ENCODE measurements at places on chromosomes 11 and 22.

DNA sequence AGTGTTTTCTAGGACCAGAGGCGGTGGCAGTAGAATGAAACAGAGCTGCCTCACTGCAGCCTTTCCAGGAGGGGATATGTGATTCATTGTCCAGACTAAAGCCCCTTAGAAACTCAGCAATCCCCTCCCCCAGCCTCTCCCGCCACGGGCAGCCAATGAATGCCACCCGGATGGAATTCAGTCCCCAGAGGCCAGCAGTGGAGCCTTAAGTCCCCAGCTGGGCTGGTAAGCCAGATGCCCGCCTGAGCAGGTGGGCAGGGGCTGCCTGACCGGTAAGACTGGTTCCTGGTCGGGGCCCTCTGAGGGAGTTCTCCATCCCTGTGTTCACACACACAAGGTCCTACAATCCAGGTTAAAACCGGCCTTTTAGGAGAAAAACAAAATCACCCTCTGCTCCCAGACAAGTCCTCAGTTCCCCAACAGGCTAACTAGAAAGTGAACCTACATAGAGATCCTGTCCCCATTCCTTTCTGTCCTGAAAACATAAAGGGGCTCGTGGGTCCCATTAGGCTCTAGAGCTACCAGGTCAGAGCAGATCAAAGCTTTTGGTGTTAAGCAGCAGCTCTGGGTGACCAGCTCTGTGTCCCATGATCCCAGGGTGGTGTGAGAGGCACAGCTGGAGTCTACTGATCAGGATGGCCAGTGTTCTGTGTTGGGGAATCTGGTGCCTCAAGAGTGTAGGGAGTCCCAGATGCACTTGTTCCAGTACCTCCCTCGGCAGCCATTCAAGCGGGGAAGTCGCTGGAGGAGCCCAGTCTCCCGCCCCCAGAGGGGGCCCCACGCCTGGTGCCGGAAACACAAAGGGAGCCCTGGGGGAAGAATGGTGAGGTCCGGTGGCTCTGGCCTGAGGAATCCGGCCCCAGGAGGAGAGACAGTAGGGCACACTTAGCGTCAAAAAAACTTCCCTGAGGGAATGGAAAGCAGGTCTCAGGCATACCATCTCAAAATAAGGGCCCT is 2.6 kb downstream of the PATZ1 start:
- DNase-seq = peak; percentile 18

DNA sequence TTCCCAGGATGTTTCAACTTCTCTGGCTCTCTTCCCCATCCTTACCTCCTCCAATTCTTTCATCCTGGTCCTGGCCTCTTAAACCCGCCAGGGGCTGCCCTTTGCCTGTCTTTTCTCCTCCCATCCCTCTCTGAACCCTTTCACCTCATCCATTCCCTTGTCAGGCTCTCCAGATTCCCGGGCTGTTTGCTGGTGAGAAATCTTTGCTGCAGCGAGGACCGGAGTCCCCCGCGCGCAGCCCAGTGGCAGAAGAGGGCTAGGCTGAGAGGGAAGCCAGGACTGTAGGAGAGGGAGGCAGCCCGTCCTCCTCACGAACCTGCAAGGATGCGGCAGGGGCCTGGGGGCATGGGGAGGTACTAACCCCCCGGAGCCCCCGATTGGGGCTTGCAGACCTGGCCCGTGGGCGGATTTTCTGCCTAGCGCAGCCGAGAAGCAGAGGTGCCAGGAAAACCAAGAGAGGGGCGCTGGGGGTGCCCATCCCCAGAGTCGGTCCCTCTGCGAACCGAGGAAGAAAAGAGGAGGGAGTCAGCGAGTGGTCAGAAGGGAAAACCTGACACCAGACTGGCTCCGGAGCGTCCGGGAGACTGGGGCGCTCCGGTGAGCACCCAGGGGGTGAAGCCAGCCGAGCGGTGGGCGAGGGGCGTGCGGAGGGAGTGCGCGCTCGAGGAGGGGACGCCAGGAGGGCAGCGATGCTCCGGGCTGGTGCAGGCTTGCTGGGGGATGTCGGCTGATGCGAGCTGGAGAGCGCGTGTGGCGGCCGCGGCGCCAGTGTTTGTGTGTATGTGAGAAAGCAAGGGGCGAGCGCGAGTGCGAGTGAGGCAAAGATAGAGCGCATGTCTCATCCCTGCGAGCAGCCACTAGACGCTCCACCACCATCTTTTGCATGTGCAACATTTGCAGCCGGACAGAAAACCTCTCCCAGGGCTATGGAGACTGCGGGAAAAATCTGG is at the start of gene GRIA4:
Gene GRIA4 (plus strand): TSS at position 242 of the 950 bp plus-strand sequence. CDS start 925 bp downstream, outside the sequence.
- no peak for DNase-seq

GRCh38 chr11:34168642-34169420 is 63.4 kb downstream of the NAT10 start:
- DNase-seq = no peak

GRCh38 chr11:81174646-81175330 is 1558.9 kb downstream of the FAM181B start:
- no peak for DNase-seq

- DNase-seq = no peak
Measured at GRCh38 chr11:128239306-128239705, 348.1 kb downstream of the ETS1 start.

- DNase-seq = no peak
Measured at GRCh38 chr22:28034760-28035401, 115.8 kb upstream of the PITPNB start.

- DNase-seq = no peak
Measured at GRCh38 chr11:33013755-33014154, 1.9 kb upstream of the DEPDC7 start.

- no peak for DNase-seq
Measured at GRCh38 chr11:63639199-63639832, 25.1 kb upstream of the PLAAT3 start.

DNA sequence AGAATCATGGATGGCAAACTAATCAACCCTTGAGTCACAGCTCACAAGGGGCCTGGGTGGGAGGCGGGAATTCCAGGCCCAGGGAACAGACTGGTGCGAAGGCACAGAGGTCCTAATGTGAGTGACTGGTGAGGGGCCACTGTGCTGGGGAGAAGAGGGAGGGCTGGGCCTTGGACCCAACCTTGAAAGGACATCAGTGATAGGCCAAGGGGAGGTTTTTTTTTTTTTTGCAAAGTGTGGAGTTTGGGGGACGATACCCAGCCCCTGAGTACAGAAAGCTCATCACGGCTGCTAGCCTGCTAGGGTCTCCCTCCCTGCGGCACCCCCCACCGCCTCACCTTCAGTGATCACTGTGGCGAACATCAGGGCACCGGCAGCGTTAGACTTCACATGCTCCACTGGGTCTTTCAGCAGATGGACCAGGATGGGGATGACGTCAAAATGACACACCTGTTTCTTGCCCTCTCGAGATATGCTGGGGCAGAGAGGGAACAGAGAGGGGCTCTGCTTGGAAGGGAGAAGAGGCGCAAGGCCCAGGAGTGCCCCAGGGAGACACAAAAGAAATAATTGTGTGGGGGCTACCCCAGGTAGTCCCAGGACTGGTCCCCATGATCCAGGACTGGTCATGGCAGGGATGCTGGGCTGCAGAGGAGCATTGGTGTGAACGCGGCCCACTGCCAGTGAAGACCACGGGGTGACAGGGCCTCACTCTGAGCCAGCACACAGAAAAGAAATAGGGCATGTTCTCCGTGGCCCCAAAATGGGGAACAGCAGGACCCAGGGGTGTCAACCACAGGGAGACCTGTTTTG is 8.6 kb upstream of the GNAZ start:
- no peak for DNase-seq

DNA sequence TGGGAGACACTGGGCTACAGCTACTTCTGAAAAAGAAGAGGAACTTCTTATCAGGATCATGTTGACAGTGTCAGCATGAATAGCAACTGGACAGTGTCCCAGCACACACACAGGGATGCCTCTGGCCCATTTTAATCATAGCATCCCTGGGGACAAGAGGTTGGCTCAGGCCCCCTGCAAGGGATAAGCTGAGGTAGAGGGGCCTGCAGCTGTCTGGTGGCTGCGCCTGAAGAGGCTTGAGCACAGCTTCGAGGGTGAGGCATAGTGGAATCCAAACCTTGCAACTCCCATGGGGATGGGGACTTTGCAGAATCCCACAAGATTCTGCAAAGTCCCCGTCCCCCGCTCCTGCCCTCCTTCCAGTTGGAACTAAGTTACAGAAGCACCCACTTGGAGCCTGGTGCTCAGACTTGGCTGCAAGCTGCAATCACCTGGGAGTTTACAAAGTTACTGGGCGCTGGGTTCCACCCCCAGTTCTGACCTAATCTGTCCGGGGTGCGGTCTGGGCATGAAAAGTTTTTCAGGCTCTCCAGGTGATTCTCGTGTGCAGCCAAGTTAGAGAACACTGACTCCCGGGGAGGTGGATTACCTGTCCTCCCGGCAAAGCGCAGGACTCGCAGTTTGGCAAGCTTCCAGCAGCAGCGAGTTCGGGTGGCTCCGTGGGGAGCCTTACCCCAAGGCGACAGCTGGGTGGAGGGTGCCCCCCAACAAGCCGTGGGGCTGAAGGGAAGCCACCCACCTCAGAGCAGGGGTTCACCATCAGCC is 16.0 kb upstream of the LINC01488 start:
- no peak for DNase-seq

- no peak for DNase-seq
Measured at GRCh38 chr11:108398439-108398838, 68.9 kb downstream of the C11orf65 start.

DNA sequence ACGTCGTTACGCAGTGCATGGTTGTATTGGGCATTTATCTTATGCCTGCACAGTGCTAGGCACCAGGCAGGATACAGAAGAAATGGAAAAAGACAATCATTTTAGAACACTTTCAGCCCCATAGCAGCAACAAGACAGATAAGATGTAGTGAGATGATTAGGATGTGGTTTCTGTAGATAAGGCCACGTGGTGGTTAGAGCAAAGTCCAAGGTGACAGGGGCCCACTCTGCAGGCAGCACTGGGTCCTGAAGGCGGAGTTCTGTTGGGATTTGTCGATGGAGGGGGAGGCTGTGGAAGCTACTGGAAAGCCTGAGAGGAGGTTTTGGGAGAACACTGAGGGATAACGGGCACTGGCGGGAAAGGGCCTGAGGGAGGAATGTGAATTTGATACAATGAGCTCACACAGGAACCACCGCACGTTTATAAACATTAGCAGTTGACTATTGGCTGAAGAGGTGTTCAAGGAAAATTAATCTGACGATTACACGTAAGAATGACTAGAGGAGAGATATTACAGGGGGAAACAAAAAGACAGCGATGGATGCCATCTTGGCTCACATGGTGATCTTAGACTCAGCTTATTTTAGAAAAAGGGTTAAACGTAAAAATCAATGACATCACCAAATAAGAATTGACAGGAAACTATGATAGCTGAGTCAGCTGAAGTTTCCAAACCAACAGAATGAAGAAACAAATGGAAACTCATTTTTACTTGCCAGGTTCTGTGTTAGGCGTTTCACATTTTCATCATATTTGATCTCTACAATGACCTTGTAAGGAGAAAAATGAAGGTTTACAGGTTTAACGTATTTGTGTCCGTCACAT is 551.0 kb downstream of the OPCML start:
- DNase-seq = no peak

- no peak for DNase-seq
Measured at GRCh38 chr22:49392841-49393510, 434.7 kb downstream of the BRD1 start.

- no peak for DNase-seq
Measured at GRCh38 chr11:128481135-128481534, 106.2 kb downstream of the ETS1 start.

GRCh38 chr11:117882311-117882905 is 6.0 kb upstream of the FXYD6 start:
- DNase-seq = no peak

- DNase-seq = no peak
Measured at GRCh38 chr11:96019810-96020747, 96.2 kb upstream of the MTMR2 start.

- no peak for DNase-seq
Measured at GRCh38 chr11:74714904-74715303, 16.3 kb downstream of the CHRDL2 start.

GRCh38 chr11:46243796-46244109 is 33.7 kb upstream of the CREB3L1 start:
- no peak for DNase-seq

- no peak for DNase-seq
Measured at GRCh38 chr11:44326615-44327475, 16.9 kb upstream of the ALX4 start.

DNA sequence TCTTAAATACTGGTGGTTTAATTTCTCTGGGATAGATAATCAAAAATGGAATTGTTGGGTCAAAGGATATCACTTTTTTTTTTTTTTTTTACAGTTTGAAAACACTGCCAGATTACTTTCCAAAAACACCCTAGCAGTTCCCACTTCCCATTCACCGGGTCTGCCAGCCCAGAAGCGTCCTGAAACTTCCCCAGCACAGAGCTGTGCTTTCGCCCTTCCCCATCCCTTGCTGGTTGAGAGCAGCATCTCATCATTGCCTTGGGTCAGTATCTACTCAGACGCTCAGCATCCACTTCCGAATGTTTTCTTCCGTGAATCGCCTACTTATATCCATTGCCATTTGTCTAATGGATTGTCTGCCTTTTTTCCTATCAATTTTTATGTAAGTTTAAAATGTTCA is 5.5 kb downstream of the CERK start:
- no peak for DNase-seq

GRCh38 chr22:26023104-26023775 is 146.0 kb upstream of the SEZ6L start:
- DNase-seq = no peak

DNA sequence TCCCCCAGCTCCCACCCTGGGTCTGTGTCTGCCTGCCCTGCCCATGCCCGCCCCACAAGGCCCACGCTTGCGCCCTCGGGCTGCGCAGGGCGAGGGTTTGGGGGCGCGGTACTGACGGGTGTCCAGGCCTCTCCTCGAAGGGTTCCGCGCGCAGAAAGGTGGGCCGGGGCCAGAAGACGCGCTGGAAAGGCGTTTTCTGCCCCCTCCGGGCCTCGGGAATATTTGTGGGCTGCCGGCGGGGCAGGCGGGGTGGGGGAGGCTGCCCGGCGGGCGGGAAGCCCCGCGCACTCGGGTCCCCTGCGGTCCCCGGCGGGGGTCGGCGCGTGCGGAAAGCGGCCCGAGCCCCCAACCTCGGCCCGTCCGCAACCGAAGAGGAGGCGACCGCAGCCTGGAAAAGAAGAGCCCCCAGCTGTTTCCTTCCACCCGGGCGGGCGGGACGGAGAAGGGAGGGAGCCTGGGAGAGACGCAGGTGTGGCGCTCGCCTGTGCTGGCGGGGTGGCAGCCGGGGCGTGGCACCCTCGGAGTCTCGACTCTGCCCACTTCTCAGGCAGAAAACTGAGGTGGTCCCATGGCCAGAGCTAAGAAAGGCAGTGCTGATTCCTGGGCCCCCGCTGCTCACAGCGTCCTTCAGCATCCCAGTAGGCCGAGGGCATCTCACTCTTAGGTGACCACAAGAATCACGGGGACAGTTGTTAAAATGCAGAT is 59.0 kb downstream of the THAP12 start:
- DNase-seq = no peak
